Upper lobe of right lung (tissue), 1 donor: ENCODE measurements at places on chromosomes 6 and 20. TPM values are rescaled to one million over a fixed set of nuclear protein-coding genes. Genes with fewer than 3 reads are reported as not detected.

Gene BTN1A1
- not detected for total RNA-seq

Gene GRIK2
- total RNA-seq: 0.38 TPM

DNA sequence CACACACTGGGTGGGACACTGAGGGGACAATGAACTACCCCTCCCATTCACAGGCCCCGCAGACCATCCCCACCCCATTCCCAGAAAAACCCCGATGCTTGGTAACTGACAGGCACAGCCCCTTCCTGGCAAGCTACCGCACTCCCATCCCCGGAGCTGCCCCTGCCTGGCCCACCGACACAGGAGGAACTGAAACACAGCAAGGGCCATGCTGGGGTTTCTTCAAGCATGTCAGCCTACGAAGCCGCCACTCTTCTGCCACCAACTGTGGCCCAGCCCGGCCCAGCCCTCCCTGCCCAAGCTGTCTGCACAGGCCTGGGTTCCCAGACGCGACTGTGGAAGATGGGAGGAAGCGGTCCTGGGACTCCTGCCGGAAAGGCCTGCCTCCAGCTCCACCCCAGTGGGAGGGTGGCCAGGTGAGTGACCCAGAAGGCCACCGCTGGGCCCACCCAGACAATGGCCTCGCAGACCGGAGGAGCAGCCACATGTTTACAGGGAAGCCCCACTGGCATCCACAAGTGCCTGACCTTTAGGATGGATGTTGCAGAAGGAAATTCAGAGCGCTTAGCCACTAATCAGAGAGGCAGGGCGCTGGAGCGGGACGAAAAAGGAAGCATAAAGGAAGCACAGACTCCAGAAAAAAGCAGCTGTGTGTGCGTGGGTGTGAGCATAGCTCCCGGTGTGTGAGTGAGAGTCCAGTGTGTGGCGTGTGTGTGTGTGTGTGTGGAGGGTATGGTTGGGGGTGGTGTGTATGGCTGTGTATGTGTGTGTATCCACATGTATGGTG is 91.6 kb downstream of the PRND start:
- peak overlapping the region; percentile 10 for H3K4me3 ChIP-seq
- H3K27ac ChIP-seq: peak overlapping the region; percentile 87
- H3K36me3 ChIP-seq: no peaks in the 10 kb centered on the region
- H3K4me1 ChIP-seq: peaks cover 63% of the 10 kb centered on the region
- H3K27me3 ChIP-seq: no peaks in the 10 kb centered on the region
- no peak for DNase-seq

- peak; percentile 53 for DNase-seq
- H3K27ac ChIP-seq: no peak overlapping the region
- no peak overlapping the region for H3K4me3 ChIP-seq
Measured at GRCh38 chr6:170139531-170139930, 151.3 kb downstream of the DLL1 start.

- H3K27me3 ChIP-seq: no peaks in the 10 kb centered on the region
- no peak overlapping the region for H3K27ac ChIP-seq
- DNase-seq: no peak
Measured at GRCh38 chr6:163721435-163721834, 306.9 kb downstream of the QKI start.

DNA sequence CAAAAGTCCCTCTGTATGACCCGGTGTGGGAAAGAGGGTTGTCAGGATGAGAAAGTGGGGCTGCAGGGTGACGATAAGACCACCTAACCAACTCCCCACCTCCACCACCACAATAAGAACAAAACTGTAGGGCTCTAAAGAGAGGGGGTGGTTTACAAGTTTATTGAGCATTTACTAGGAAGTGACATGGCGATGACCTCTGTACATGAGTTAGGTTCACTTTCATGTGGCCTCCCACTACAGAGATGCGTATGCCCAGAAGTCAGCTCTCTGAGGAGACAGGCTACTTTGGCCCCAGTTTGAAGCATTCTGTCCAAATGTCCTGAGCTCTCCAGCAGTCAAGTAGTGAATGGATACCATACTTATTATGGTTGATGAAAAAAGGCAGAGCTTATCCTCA is 28.7 kb upstream of the PI16 start:
- peaks cover 28% of the 10 kb centered on the region for H3K4me1 ChIP-seq
- H3K27me3 ChIP-seq: no peaks in the 10 kb centered on the region
- DNase-seq: no peak
- no peak overlapping the region for H3K4me3 ChIP-seq
- H3K36me3 ChIP-seq: peaks cover 31% of the 10 kb centered on the region

DNA sequence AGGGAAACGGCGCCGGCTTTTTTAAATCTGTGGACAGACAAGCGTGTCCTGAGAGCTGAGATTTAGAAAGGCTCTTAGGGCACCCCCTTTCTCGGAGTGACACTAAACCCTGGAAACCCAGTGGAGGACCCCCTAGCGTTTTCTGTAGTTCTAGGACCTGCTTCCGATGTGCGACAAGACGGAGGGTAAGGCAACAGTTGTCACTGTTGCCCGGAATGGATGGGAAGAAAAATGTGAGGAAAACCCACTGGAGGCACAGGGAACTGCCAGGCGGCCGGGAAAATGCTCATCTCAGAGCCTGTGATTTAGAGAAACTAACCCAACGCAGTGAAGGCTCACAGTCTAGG is 551 bp upstream of the ATP5F1E start:
- peak overlapping the region; percentile 91 for H3K4me3 ChIP-seq
- peaks cover 38% of the 10 kb centered on the region for H3K4me1 ChIP-seq
- peaks cover 73% of the 10 kb centered on the region for H3K36me3 ChIP-seq
- H3K27me3 ChIP-seq: no peaks in the 10 kb centered on the region
- H3K27ac ChIP-seq: peak overlapping the region; percentile 91
